ENCODE measurements at places on chromosomes 11 and 22.

DNA sequence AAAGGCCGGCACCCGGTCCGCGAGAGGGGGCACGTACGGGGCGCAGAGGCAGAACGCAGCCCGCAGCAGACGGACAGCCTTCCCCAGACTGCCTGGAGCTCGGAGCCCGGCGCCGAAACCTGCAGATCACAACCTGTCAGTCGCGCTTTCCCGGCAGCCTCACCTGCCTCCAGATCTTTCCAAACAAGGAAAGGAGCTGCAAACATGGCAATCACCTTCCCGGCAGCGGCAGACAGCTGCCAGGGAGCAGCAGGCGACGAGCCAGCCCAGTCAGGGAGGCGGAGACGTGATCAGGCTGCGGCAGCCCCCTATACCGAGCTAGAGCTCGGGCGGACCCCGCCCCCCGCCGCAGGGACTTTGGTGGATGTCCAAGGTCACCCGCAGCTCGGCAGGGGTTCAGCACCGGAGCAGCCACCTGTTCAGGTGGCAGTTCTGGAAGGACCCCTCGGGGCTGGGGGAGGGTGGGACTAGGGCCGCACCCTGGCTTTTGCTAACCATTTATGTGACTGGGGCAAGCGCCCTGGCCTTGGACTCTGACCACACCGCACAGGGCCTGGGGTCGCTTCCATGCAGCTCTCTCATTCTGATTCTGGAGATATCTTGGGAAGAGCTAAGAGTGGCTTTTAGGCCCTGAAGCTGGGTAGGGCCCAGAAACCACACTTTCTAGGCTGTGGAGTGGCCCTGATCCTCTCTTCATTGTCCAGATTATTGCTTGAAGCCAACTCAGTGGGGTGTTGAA, 143.8 kb downstream of the NECTIN1 start:
- peak; percentile 9 for DNase-seq

GRCh38 chr11:31779374-31779791, 31.7 kb downstream of the PAX6 start:
- peak; percentile 87 for DNase-seq

DNA sequence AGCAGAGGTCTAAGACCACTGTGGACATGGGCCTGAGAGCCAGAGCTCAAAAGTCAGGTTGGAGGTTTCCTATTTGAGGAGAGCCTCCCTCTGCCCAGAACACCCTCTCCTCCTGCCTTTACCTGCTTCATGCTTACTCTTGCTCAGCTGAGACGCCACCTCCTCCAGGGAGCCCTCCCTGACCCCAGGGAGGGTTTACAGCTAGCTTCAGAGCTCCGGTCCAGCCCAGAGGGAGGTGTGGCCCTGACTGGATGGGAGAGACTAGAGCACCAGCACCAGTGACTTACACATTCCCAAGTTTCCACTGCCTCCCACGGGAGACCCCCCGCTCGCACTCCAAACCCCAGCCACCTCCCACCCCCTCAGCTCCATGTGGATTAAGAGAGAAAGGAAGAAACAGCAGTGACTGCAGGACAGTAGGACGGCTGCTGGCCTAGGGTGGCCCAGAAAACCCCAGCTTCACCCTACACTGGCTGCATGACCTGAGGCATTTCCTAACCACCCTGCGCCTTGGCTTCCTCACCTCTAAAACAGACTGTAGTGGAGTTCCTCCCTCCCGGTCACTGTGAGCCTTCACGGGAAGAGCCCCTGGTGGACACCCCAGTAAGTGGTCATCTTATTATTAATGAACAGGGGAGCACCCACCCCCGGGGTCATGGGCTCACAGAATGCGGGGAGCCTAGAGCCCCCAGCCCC, 24.5 kb upstream of the PDGFB start:
- no peak for DNase-seq

GRCh38 chr11:126118806-126119205, 56.1 kb upstream of the CDON start:
- DNase-seq, result no peak

- no peak for DNase-seq
These were observed 1758.2 kb upstream of the RAG2 start for GRCh38 chr11:38356255-38356654.

DNA sequence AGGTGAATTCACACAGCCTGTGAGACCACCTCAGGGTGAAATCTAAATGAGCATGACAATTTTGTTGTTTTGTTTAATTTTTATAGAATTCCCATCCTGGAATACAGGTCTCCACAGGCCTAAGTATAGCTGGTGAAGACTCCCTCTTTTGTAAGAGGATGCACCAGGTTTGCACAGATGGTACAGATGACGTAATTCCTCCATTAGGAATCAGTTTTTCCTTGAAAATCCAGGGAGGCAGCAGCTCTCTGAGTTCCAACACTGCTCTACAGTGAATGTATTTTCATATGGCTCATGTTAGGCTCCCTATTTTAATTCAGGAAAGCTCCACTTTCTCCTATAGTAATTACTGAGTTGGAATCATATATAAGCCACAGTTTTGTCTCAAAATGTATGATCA, 47.2 kb downstream of the USP28 start:
- no peak for DNase-seq

- DNase-seq, result peak; percentile 45
These were observed at the start of gene LRP5 for GRCh38 chr11:68312117-68312779. Gene LRP5 (plus strand): TSS chr11:68312591. CDS start chr11:68312715, 124 bp downstream.

DNA sequence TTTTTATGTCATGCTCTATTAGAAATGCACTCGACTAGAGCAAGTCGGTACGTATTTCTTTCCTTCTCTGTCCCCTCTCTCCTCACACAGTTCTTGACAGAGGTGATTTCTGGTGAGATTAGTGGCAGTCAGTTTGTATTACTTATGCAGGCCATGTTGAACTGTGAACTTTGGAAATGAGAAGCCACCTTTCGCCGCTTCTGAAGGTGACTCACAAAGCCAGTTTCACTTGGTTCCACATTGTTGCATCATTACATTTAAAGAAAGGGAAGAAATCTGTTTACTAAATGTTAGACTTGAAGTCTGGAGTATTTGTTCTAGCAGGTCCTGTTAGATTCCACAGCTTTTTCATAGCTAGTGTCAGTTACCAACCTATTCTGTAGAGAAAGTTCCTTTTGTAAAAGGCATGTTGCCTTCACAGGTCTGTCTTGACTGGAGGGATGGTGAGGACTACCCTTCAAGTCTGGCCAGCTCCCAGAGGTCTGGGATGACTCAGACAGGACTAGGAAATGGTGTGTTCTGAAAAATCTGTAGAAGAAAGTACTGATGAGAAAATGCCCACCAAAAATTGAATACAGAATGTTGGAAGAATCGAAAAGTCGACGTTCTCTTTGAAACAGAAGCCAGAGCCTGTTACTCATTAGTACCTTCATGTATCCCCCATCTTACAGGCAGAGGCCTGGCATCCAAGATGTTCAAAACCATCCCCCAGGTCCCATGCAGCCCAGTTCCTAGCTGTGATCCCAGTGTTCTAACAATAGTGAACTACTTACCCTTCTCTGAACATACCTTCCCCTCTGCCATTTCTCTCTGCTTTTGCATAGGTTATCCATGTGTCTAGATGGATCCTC, 181.4 kb downstream of the DBX1 start:
- peak; percentile 89 for DNase-seq

DNA sequence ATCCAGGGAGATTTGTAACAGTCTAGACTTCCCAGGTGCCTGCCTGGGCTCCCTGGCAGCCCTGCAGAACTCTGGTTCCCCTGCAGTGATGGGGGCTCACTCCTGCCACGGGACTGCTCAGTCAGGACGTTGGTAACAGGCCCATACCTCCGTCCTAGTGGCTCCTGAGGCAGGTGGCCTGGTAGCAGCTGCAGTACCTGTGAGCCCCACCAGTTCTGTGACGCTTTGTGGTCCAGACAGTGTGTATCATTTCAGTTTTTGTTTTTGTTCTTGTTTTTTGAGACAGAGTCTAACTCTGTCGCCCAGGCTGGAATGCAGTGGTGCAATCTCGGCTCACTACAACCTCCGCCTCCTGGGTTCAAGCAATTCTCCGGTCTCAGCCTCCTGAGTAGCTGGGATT, 27.8 kb downstream of the POLR3H start:
- no peak for DNase-seq

- peak; percentile 42 for DNase-seq
These were observed 58.4 kb downstream of the PPFIBP2 start for GRCh38 chr11:7572001-7572712.

- DNase-seq, result no peak
These were observed 18.8 kb upstream of the ACCSL start for GRCh38 chr11:44028816-44029506.

DNA sequence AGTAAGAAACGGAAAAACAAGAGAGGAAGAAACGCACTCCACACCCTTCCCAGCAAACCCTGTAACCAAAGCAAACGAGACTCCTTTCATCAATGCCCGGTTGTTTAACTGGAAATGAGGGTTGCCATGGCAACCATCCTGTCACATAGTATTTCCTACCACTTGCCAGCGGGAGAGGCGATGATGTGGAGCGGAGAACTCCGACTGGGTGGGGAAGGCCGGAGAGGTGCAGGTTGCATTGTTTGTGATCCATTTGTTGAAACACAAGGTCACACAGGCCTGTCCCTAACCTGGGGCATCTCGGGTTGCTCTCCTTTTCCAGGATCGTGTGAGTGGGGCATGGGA, 609.9 kb downstream of the BUD13 start:
- no peak for DNase-seq

- peak; percentile 69 for DNase-seq
These were observed 3.4 kb downstream of the KIRREL3 start for GRCh38 chr11:126997196-126997595.

DNA sequence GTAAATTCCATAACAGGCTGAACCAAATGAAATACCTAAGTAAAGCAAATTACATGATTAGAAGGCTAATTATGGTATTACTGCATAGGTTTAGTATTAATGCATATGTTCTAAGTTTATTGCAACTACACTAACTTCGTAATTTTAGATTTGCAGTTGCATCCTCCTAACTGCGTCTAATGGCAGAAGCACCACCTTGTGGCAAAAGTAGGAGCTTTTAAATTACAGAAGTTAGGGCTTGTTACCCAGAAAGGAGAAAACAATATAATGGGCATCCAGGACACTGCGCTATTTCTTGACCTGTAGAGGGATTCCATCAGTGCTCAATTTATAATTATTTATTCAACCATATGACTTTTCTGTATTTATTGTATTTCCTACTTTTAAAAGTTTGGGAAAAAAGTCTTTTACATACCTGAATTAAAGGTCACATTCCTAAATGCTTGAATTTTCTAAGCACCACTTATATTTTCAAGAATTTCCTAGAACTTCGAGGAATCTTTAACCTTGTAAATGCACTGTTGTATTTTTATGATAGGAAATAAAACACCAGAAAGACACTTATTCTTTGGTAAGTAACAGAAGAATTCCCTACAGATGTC, 16.3 kb upstream of the GPR83 start:
- peak; percentile 35 for DNase-seq

- DNase-seq, result no peak
These were observed 120.1 kb downstream of the SWAP70 start for GRCh38 chr11:9783986-9784385.

- DNase-seq, result peak; percentile 17
These were observed 409.5 kb upstream of the SYN3 start for GRCh38 chr22:33467620-33468095.

GRCh38 chr11:127105593-127106541, 105.3 kb upstream of the KIRREL3 start:
- peak; percentile 41 for DNase-seq

Data from fibroblast of skin of right biceps (primary cell).